Stimulated activated CD4-positive, alpha-beta T cell treated with anti-CD3 and anti-CD28 coated beads, Interleukin-12 subunit alpha, Interleukin-12 subunit beta, amount 100 ng/mL, for 4 hours (primary cell): ENCODE measurements at places on chromosomes 3 and 15.
A peak's percentile ranks its signal among the peaks of the same experiment; 100 is the strongest.

- DNase-seq = no peak
Observed at GRCh38 chr3:189458528-189458927, 172.7 kb upstream of the TP63 start.

DNA sequence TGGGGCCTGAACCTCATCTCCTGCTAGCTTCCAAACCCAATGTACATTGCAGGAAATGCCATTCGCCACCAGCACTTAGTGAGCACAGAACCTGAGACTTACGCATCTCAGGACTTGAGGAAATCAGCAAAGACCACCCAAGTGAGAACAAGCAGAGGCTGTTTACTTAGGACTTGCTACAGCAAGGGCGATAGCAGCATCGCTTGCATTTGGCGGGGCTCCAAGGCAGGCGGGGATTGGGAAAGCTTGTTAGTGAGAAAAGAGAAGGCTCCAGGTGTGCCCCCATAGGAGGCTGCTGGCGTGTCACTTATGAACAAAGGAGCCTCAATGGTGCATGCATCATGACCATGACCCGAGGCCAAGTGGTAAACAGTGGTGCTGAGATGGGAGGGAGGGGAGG, 19.7 kb downstream of the SLC6A20 start:
- DNase-seq = no peak

- no peak for DNase-seq
Observed at GRCh38 chr3:163056874-163057497, 1560.4 kb downstream of the OTOL1 start.

DNA sequence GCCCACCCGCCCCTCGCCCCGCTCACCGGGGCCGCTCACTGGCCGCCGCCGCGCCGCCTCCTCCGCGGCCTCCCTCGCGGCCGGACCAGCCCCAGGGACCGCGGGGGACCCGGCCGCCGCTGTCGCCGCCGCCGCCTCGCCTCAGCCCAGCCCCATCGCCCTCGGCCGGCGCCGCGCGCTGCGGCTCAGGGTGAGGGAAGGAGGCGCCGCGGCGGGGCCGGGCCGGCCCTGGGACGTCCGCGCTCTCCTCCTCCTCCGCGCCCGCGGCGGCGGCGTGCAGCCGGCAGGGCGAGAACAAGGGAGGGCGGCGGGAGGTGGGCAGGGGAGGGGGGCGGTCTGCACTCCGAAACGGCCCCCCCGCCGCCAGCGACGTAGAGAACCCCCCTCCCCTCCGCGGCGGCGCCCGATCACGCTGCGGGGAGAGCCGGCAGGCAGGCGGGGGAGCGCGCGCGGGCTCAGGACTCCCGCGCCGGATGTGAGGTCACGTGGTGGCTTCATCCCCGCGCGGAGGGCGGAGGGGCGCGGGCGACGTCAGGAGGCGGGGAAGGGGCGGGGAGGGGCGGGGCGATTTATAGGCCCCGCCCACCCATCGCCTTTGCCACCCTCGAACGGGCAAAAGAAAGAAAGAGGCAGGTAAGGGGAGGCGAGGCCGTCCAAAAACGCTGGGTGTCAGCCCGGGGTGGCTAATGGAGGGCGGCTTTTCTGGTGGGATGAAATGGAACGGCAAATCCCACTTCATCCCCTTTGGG, at the start of gene ATP13A3:
ATP13A3 (minus strand) TSS at position 463 of the 749 bp plus-strand sequence. CDS start 24,812 bp downstream, outside the sequence.
- peak; percentile 87 for DNase-seq

DNA sequence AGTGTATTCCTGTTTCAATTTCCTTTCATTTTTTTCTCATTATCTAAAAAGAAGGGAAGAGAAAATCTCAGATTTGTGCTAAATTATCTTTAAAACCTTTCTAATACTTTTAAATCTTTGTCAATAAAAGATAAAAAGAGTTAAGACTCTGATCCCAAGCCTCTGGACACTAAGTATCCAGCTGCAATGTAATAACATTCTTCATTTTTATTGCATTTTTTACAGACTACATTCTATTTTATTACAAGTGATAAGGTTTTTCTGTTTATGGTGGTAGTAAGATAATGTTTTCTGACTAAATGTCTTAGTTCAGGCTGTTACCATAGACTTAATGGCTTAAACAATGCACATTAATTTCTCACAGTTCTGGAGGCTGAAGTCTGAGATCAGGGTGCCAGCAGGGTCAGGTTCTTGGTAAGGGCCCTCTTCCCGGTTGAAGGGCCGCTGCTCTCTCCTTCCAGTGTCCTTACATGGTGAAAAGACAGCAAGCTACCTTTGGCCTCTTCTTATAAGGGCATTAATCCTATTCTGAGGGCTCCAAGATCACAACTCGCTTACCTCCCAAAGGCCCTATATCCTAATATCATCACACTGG, 19.7 kb downstream of the KCNAB1 start:
- no peak for DNase-seq

- DNase-seq = no peak
Observed at GRCh38 chr3:159645874-159646273, 342.8 kb upstream of the IL12A start.

GRCh38 chr3:134955874-134956273, 160.8 kb downstream of the EPHB1 start:
- DNase-seq = no peak

- no peak for DNase-seq
Observed at GRCh38 chr3:43795491-43795890, 104.8 kb downstream of the ABHD5 start.

DNA sequence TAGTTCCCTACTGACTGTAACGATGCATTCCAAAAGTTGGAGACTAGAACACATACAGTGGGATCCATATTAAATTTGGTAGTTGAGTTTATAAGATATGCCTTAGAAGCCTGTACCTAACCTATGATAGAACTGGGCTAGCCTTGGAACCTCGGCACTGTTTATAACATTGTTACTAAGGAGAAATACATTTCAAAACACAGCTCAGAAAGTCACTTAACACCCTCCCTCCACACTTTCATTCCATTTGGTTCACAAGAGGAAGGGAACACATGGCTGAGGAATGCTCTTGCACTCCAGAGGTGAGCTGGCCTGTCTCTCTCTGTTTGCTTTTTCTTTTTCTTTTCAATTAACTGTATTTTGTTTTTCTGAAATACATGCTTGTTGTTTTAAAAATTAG, 48.7 kb upstream of the TSC22D2 start:
- DNase-seq = no peak

DNA sequence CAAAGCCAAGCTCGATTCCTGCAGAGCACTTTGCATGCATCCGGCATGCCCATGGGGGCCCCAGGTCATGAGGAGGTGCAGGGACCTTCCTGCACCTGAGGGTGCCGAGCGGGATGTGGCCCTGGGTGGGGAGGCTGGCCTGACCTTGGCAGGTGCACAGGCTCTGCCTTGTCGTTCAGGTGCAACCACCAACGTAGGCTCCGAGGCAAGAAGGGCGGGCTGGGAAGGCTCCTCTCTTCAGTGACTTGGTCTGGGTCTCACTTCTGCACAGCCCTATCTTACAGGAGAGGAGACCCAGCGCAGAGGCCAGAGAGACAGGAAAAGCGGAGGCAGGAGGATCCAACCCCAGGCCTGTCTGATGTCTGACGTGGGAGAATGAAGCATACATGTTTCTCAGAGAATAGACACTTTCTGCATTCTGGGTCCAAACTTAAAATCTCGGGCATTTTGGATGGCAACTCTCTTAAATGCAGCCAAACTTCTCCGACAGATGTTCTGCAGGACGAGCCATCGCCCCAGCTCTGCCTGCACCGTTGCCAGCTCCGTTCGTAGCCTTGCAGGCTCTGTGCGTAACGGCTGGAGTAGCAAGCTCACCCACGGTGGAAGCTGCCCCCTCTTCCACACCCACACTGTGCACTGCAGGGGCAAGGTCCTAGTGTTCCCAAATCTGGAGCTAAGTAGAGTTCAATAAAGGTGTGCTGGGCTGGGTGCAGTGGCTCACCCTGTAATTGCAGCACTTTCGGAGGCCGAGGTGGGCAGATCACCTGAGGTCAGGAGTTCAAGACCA, 60.8 kb upstream of the SNRPA1 start:
- DNase-seq = no peak

DNA sequence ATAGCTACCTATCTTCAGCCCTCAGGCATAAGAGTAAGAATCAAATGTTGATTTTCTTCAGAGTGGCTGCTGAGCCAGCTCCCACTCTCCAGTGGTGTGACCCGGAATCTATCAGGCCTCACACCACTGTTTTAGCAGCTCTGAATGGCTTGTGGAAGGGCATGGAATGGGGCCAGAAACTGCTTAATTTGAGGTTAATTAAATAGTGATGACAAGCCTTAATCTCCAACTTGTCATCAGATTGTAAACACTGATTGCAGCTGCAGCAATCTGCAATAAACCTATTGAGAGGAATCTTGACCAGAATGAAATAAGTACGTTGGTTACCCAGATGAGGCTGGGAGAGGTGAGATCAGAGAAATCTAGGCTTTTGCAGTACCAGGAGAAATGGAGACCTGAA, 317.4 kb downstream of the FHIT start:
- DNase-seq = no peak

GRCh38 chr3:37673401-37673800, 188.3 kb upstream of the CTDSPL start:
- DNase-seq = no peak

- DNase-seq = no peak
Observed at GRCh38 chr15:77031376-77032050, 36.6 kb downstream of the PSTPIP1 start.

- DNase-seq = no peak
Observed at GRCh38 chr3:144096016-144096415, 124.4 kb downstream of the DIPK2A start.

GRCh38 chr3:155737844-155738460, 6.9 kb downstream of the PLCH1 start:
- no peak for DNase-seq

DNA sequence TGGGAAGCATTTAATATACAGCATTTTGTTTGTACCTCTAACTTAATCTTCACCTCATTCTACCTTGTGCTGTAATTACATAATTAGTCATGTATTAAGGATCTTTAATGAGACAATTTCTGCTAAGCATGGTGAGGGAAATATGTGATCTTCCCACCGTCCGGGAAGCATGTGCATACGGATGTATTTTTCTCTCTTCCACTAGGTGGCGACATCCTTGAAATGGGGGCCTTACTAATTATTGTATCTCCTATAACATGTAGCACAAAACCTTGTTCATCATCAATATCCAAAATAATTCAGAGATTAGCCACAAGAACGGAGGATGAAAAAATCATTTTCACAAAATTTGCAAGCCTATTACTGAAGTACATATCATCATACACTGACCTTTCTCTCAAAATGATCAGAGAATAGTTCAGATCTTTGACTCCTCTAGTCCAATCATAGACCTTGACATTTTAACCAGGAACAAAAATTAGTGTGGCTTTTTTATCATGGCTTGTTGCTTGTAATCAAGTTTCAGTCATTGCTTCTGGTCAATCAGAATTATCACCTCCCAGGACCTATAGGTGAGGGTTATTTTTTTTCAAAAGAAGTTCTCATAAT, 148.9 kb upstream of the GBE1 start:
- DNase-seq = no peak

GRCh38 chr3:124627501-124627908, 102.7 kb upstream of the UMPS start:
- no peak for DNase-seq

DNA sequence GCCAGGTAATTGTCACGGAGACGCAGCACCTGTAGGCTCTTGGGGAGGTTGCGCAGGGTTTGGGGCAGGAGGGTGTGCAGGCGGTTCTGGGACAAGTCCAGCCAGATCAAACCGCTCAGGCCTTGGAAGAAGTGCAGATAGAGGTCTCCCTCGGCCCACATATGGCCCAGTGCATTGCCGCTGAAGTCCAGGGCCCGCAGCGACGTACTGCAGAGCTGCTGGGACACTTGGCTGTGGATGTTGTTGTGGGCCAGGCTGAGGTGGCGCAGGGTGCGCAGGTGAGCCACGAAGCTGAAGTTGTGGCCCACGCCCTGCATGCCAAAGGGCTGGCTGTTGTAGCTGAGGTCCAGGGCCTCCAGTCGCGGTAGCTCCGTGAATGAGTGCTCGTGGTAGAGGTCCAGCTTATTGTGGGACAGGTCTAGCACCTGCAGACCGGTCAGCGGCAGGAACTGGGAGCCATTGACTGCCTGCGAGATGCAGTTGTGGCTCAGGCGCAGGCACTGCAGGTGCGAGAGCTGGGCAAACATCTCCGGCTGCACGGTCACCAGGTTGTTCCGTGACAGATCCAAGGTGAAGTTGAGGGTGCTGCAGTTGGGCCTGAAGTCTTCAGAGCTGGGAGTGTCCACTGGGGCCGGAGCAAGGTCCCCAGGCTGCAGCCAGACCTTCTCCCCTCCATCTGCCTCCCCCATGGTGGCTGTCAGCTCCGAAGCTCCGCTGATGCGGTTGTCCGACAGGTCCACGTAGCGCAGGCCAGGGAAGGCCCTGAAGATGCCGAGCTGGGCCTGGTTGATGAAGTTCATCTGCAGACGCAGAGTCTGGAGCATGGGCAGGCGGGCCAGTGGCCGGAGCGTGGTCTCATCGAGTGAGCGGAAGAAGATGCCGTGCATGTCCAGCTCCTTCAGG, 2.9 kb downstream of the TLR9 start:
- DNase-seq = no peak

DNA sequence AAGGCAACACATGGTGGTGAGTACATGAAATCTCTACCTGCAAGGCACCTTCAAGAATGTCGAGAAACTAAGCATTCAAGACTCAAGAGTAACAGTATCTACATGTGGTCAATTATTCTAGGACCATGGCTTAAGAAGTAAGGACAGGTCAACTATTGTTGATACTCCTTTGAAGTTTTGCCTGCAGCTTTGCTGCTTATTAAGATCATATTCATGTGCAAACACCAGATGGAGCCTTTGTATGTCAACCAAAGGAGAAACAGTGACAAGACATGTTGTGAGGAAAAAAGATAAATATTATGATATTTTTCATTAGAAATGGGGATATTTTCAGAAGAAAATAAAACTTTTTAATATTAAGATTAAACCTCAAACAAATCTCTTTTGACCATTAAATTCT, 52.3 kb upstream of the FGF7 start:
- no peak for DNase-seq

GRCh38 chr15:59501597-59501996, 63.6 kb downstream of the FAM81A start:
- DNase-seq = no peak

- no peak for DNase-seq
Observed at GRCh38 chr3:188220988-188221818, 67.2 kb downstream of the LPP start.

DNA sequence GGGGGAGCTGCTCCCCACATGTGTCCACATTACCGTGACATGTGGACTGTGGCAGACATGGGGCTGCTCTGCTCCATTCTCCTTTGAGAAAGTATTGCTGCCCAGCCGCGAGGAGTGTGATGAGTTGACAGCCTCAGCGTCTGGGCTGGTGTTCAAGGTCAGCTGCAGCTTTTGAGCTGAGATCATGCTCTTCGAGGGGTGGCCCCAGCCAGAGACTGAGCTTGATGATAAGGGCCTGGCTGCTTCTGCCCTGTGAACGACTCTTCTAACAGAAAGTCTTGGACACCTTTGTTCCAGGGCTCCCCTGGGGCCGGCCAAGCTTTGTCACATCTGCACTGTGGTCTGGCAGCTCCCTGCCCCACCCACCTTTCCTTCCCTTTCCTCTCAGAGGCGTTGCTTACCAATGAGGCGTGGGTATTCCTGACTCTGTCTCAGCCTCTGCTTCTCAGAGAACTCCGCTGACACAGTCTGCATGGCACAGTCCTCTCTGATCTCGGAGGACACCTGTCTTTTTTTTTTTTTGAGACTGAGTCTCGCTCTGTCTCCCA, 86.6 kb downstream of the CHRD start:
- DNase-seq = no peak

GRCh38 chr15:69568173-69569009, 115.8 kb downstream of the RPLP1 start:
- no peak for DNase-seq

GRCh38 chr3:30199096-30199759, 407.2 kb upstream of the TGFBR2 start:
- DNase-seq = peak; percentile 73

GRCh38 chr3:3627114-3627513, 172.1 kb upstream of the LRRN1 start:
- DNase-seq = no peak

GRCh38 chr3:133857767-133858166, 37.9 kb downstream of the RAB6B start:
- DNase-seq = no peak
